SK-N-DZ (cell line): ENCODE measurements at places on chromosomes 6 and 20.

- DNase-seq: peak; percentile 43
Observed at GRCh38 chr6:64280569-64280968, 645.0 kb downstream of the PHF3 start.

DNA sequence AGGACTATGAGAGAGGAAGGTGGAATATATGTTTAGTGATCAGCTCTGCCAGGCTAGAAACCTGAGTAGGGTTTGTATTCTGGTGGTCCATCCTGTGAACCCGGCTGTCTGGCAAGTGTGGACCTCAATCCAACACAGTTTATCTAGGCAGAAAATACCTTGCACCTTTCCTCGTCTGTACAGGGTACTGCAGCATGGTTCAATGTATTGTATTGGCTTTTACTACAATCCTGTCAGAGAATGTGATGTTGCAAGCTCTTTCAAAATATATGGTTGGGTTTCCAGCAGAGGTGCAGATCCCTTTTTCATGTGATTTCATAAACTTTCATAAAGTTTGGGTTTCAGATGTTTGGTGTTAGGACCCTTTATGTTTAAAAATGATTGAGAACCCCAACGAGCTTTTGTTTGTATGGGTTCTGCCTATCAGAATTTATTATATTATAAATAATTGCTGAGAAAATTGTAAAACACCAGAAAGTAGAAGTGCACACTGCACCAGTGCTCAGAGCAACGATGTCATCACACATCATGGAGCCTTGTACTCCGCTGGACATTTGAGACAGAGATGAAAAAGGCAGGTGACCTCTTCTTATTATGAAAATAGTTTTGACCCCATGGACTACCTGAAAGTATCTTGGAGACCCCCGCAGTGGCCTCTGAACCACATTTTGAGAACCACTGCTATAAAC, 106.6 kb downstream of the RTN4IP1 start:
- no peak for DNase-seq

- no peak for DNase-seq
Observed at GRCh38 chr6:63561288-63561687, 11.0 kb upstream of the LOC128125822 start.

DNA sequence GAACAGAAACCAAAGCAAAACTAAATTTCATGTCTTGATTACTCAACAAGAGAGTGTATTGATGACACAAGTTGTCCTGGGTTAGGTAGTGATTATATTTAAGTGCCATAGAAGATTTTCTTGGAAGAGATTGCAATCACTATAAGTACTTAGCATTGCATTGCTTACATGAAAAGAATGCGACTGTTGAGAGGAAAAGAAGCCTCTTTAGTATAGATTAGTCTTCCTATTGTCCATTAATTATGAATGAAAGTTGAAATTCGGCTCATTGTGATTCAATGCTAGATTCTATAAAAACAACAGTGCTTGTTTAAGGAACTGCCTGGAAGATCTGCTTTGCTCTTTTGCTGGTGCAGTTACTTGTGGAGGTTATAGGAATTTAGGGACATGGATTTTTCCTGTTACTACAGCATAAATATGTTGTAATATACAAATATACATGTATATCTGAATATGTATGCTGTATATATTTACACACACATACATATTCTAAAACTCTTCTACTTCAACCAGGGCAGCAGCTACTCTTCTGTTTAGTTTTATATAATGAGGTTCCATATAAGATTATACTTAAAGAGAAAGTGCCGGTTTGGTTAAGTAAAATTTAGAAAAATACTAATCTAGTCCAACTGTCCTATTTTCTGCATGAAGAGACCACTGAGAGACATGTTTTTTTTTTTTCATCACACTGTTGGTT, 796.3 kb downstream of the KIF16B start:
- DNase-seq: no peak

DNA sequence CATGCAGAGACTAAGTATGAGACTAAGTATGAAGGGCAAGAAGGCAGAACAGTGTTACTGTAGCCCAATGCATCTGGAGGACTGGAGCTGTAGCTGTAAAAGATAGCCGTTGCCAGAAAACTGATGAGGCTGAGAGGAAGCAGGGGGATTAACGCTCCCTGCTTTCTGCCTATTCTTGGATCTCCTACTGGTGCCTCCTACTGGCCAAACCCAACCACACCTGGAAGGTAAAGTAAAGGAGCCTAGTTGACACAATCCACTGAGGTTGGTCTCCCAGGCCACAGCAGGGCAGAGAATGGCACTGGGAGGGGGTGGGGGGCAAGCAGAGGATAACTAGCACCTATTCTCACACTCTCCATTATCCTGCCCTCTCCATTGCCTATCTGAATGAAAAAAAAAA, 105.0 kb upstream of the MRPS10 start:
- DNase-seq: no peak

DNA sequence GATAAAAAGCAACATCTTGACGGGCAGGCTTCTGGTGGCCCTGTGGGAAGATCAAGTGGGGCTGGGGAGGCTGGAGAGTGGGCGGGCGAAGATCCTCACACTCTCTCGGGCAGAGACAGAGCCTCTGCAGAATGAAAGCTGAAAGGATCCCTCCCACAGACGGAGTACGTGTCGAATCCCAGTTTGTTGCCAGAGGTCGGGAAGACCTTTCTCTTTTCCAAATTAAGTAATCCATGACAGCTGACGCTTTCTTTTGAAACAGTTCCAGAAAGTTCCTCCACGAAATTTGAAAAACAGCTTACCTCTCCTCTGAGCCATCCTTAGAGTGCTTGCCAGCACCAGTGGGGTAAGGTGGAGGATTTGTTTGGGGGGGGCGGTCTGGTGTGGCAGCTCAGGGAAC, 155.6 kb upstream of the SMLR1 start:
- no peak for DNase-seq

DNA sequence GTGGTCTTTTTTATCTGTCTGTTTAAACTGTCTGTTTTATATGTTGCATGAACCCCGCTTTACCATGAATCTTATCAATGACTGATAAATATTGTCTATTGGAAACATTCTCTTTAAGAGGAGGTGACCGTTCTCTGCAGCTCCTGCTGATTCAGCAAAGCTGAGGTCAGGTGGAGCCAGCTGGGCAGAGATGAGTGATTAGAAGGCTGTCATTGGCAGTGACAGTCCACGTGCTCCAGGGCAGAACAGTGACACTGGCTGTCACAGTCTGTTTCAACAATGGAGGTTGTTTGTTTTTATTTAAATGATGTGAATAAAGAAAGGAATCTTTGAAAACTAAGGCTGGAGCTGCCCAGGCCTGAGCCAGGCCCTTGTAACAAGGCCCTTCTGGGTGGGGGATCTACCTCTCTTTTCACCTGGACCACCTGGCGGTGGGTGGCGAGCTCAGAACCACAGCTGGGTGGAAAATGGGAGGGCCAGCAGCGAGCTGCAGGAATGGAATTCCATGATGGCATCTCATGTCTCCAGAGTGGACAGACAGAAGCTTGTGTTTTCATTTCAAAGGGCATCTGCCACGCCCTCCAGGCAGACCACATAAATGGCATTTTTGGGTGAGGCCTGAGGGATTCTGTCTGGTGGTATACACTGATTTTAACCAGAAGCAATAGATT, 12.6 kb downstream of the SYNJ2 start:
- no peak for DNase-seq

- peak; percentile 73 for DNase-seq
Observed at GRCh38 chr20:16761305-16761829, 13.2 kb downstream of the OTOR start.

DNA sequence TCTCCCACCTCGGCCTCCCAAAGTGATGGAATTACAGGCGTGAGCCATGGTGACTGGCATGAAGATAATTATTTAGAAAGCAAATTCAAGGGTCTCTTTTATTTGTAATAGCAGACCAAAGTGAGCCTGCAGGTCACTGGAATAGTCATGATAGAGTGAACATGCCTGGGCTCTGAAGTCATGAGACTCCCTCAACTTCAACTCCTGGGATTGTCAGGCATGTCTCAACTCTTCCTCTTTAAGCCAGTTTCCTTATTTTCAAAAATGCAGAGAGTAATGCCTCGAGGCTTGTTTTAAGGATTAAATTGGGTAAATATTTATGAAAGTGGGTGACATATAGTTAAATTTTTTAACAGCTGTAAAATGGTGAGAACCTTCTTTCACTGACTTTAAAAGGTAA, 22.7 kb upstream of the HECA start:
- no peak for DNase-seq

DNA sequence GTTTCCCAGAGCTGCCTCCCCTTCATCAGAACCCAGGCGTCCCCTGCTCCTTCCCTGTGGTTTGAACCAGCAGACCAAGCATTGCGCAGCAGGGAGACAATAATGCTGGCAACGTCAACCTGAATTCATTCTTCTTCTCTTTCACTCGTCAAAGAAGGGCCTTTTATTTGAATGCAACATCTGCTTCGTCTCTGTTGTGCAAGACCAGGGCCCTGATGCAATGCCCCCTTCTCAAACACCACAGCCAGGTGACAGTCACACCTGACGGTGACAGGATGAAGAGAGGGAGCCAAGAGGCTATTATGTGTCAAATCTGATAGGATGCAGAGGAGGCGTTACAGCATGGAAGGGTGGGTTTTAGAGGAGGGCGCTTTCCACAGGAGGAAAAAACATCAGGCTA, 8.0 kb downstream of the INSM1 start:
- DNase-seq: no peak

DNA sequence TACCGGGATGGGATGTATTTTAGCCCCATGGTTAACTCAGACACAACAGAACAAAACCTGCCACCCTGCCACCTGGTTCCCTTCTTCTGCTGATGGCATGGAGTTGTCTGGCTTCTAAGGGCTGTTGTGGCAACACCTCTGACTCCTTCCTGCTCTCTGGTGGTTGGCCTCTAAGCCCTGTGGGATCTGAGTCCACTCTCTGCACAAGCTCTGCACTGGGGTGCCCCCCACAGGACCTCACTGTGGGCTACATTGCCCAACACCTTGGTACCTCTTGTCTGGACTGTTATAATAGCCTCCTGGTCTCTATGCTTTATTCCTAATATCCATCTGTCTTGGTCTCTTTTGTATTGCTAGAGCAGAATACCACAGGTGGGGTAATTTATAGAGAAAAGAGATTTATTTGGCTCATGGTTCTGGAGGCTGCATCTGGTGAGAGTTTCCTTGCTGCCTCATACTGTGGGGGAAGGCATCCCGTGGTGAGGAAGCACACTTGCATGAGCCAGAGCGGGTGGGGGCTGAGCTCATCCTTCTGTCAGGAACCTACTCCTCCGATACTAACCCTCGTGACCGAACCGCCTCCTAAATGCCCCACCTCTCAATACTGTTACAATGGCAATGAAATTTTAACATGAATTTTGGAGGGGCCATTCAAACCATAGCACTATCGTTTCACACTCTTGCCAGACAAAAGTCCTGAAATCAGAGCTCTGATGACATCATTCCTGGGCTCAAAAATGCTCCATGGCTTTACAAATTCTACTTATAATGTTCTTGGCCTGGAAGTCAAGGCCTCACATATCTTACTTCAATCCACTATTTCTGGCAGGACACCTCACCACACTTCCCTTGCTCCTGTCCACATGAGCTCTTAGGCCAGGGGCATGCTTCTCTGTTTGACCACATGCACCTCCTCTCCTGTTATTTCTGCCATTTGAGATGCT, 127.2 kb downstream of the PAX1 start:
- no peak for DNase-seq

- DNase-seq: no peak
Observed at GRCh38 chr6:9799582-9799981, 615.3 kb downstream of the TFAP2A start.

- no peak for DNase-seq
Observed at GRCh38 chr6:139145661-139146060, 10.8 kb downstream of the HECA start.

DNA sequence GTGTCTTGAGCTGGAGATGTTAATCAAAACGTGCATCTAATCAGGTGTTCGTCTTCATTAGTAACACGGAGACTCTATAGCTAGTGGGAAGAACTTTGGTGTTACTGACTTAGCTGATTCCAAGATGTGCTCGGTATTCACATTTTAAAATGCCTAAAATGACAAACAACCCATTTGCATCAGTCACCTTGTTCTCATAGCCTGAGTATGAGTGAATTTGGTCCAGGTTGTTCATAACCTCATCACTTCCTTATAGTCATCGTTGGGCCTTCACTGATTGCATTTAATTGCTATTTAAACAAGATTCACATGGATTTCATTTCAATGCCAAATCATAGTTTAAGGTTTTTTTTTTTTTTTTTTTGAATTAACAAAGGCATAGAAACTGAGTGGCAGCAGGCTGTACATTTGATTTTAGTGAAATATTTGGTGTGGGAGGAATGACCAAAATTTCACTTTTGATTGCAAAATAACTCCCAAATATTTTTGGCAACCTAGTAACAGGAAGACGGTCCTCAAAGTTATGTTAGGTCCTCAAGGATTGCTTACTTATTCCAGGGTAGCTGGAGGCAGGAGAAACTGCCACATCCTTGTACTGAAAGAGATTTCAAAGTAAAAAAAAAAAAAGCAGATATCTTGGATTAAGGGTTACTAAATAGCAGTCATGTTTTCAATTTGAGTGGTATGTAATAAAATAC, 104.7 kb downstream of the JARID2 start:
- no peak for DNase-seq

GRCh38 chr20:50210066-50210619, 19.5 kb downstream of the CEBPB start:
- no peak for DNase-seq

- no peak for DNase-seq
Observed at GRCh38 chr20:4944518-4945313, 56.6 kb downstream of the SLC23A2 start.

GRCh38 chr20:48823960-48824498, 3.8 kb downstream of the PREX1 start:
- no peak for DNase-seq

GRCh38 chr6:162899148-162899547, 171.4 kb downstream of the PACRG start:
- DNase-seq: peak; percentile 16

GRCh38 chr6:116030770-116031169, 29.9 kb downstream of the FRK start:
- DNase-seq: no peak

DNA sequence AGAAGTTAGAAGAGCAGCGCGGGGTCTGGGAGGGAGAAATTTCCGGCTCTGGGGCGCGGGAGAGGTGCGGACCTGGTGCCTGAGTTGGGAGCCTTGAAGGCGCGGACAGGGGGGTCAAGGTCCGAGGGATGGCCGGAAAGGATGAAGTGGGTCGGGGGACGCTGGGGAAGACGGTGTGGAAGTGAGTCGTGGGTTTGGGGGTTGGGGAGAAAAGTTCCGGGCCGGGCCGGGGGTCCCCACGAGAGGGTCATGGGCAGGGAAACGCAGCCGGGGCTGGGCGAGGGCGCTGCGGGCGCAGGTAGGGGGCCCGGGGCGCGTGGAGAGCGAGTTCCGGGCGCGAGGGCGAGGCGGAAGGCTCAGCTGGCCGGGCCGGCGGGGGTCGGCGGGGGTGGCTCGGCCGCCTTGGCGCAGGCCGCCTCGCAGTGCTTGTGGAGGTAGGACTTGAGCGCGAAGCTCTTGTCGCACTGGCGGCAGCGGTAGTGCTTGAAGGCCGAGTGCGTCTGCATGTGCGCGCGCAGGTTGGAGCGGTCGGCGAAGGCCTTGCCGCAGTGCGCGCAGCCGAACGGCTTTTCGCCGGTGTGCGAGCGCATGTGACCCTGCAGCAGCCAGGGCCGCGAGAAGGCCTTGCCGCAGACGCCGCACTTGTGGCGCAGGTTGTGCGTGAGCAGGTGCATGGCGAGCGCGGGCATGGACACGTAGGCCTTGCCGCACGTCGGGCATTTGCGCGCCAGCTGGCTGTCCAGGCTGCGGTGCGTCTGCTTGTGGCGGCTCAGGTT, 10.5 kb upstream of the SRXN1 start:
- DNase-seq: no peak

- no peak for DNase-seq
Observed at GRCh38 chr20:10352934-10353824, 80.8 kb downstream of the MKKS start.

- DNase-seq: no peak
Observed at GRCh38 chr20:50521221-50522052, 11.3 kb downstream of the PTPN1 start.
